Endothelial cell of umbilical vein (primary cell): ENCODE measurements at places on chromosomes 6 and 20. TPM values are rescaled to one million over a fixed set of nuclear protein-coding genes. Genes with fewer than 3 reads are reported as not detected.
A peak's percentile ranks its signal among the peaks of the same experiment; 100 is the strongest.

DNA sequence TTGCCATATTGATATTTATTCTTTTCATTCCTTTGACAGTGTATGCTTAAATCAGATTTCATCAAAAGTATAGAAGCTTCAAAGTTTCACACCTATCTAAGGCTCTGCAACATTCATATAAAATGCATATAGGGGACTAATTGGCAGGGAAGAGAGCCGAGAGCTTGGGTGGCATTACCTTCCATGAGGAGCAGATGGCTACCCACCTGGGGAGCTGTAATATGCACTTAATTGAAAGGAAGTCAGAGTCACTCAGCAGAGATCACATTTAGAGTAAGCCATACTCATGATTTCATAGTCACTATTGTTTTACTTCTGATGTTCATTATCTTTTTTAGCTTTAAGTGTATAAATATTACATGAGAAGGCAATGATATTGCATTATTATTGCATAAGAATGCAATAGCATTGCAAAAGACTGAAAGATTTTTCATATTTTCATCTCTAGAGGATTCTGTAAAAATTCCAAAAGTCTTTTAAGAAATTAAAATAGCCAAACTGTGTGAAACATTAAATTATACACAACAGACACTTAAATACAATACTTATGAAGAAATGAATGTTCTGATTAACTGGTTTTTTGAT is 1305.2 kb downstream of the EPHA7 start:
- DNase-seq: no peak

DNA sequence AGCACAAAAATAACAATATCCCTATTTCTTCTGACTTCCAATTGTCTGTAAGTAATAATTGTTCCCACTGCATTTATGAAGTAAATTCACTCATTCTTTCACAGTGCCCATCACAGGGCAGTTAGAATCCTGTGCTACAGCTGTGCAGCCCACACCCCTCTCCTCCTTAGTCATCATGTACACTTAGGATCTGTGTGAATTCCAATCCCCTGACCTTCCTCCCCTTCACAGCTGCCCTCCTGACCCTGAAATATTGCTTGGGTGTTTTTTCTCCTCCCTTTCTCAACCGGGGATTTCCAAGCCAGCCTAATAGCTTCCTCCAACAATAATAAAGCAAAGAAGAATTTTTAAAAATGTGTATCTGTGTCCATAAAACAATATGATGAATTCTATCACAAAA is 91.5 kb upstream of the BEND6 start:
- peak; percentile 82 for DNase-seq

- DNase-seq: no peak
Measured at GRCh38 chr6:53464927-53465460, 79.9 kb downstream of the GCLC start.

GRCh38 chr6:94177429-94177828 is 758.1 kb upstream of the EPHA7 start:
- DNase-seq: no peak

DNA sequence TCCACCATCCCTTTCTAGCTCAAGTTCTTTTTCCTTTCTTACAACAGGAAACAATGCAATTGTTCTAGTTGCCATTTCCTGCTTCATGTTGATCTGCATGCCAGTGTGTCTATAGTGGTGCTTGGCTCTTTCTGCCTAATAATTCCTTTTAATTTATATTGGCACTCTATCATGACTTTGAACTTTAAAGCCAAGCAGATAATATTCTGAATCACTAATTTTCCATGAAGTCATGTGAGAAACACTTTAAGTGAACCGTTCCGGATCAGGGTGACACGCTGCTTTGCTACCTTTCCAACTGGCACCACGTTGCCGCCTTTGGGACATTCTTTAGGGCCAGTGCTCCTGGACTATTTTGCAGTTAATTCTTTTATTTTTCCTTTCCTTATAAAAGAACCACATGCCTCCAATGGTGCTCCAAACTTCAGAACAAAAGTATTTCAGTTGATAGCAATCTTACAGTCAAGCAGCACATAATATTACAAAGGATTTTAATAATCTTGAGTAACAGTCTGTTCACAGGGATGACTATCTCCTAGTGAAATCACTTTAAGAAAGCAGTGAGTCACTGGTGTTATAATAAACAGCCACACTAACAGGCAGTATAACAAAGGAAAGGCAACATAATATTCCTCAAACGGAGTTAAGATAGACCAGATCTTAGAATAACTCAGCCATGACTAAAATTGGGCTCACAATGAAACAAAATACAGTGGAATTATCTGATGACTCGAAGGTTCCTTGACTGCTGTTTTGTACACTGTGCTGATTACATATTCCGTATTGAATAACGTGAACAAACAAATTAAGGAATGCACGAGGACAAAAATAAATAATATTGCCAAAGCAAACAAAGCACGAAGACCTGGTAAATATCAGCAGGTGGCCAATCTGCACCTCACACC is 19.0 kb upstream of the BLOC1S5 start:
- DNase-seq: peak; percentile 95

GRCh38 chr6:37309692-37310091 is 44.1 kb upstream of the RNF8 start:
- DNase-seq: no peak

- DNase-seq: no peak
Measured at GRCh38 chr6:148383658-148384368, 41.2 kb downstream of the SASH1 start.

DNA sequence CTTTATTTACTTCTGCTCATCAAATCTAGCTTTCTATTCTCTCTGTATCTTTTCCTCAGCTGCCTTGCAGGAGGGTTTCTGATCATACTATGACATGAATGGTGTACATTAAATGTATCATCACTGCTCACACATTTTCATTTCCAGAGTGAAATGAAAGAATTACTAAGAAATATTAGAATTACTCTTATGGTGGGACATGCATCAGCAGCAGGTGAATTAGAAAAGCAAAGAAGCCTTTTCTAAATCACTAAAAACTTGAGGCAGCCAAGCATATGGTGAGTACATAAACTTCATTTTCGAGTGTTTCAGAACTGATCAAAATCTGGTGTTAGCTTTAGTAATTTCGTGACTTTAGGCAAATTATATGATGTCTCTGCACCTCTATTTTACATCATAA is 23.6 kb downstream of the IL17A start:
- no peak for DNase-seq

The HLA-DOA gene
- not detected in 2 replicates for total RNA-seq

The VARS2 gene
- total RNA-seq: 32.5 and 34.3 TPM in 2 replicates
